Stimulated activated CD4-positive, alpha-beta T cell treated with anti-CD3 and anti-CD28 coated beads, TNF-alpha, amount 100 ng/mL, for 48 hours (primary cell): ENCODE measurements at places on chromosomes 3 and 15.

- no peak for DNase-seq
Measured at GRCh38 chr15:28167042-28167441, 67.9 kb upstream of the OCA2 start.

GRCh38 chr3:191151653-191152052, 47.4 kb upstream of the OSTN start:
- no peak for DNase-seq

- DNase-seq: no peak
Measured at GRCh38 chr3:143657391-143657790, 190.9 kb downstream of the SLC9A9 start.

GRCh38 chr15:30978328-30978727, 13.1 kb downstream of the MTMR10 start:
- DNase-seq: no peak

- no peak for DNase-seq
Measured at GRCh38 chr3:51642462-51642861, 28.6 kb upstream of the TEX264 start.

- no peak for DNase-seq
Measured at GRCh38 chr3:27724459-27725197, 2.5 kb upstream of the EOMES start.

DNA sequence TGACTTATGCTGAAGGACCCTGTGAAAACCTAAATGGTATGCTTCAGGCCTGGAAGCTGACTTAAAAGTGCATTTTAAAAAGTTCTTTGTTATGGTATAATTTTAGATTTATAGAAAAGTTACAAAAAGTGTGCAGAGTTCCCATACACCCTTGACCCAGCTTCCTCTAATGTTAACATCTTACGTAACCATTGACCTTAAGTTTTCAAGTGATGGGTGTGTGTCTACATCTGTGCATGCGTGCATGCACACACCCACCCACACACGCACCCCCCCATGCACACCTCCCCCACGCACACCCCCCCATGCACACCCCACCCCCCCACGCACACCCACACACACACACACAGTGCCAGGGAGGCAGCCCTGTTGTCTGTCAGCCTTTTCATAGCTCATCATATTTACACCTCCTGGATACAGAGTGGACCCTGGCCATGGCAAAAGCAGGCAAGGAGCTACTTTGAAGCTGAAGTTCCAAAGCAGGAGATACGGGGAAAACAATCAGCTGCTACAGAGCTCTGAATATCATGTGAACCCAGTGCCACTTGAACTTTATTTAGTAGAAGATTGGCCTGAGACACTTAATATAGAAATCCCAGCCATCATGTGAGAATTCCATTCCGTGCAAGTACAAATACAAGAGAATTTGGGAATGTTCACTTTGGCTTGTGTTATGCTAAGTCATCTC, 30.0 kb upstream of the TRAK1 start:
- no peak for DNase-seq

DNA sequence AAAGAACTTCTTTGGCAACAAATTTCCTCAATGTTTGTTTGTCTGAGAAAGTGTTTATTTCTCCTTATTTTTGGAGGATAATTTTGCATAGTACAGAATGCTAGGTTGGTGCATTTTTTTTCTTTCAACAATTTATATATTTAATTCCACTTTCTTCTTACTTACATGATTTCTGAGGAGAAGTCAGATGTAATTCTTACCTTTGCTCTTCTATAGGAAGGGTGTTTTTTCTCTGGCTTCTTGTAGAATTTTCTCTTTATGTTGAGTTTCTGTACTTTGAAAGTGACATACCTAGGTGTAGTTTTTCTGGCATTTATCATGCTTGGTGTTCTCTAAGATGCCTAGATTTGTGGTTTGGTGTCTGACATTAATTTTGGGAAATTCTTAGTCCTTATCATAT, 34.8 kb upstream of the PCOLCE2 start:
- DNase-seq: no peak

- DNase-seq: no peak
Measured at GRCh38 chr15:57320631-57321220, 55.6 kb upstream of the CGNL1 start.

GRCh38 chr3:156769721-156770654, 56.2 kb upstream of the LEKR1 start:
- DNase-seq: no peak

GRCh38 chr3:196994056-196994455, 25.4 kb upstream of the PIGZ start:
- DNase-seq: no peak

DNA sequence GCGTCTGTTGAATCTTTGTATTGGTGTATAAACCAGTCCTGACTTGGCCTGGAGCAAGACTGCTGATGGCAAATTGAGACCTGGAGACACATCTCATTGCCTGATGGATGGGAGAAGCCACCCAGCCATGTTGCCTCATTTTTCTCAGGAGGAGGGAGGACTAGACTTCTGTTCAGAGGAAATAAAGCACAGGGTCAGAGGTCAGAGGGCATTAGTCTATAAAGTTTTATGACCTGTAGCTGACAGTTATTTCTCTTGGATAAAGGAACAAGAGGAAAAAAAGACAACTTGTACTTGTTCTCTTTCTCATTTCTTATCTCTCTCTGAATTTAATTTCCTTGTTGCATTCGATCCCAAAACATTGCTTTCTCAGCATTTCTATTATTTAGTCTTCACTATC, 775.9 kb downstream of the SQOR start:
- no peak for DNase-seq

DNA sequence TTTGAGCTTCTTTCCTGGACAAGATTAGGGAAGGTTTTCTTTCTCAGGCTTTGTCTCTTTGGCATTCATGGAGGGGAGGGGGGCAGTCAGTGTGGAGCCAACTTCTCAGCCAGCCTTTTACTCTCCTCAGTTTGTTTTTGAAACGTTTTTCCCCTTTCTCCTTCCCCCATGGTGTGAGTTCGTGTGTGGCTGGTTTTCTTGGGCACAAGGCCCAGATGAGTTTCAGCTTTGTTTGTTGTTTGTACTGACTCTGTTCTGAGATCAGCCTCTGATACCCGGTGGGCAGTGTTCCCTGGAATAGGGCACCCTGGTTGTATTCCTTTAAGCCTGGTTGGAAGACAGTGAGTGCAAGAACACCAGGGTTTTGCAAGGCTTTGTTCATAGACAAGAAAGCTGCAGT, 168.2 kb upstream of the RARB start:
- no peak for DNase-seq

DNA sequence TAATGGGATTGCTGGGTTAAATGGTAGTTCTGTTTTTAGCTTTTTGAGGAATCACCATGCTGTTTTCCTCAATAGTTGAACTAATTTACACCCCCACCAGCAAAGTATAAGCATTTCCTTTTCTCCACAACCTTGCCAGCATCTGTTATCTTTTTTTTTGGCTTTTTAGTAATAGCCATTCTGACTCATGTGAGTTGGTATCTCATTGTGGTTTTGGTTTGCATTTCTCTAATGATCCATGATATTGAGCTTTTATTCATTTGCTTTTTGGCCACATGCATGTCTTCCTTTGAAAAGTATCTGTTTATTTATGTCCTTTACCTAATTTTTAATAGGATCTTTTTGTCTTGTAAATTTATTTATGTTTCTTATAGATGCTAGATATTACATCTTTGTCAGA, 288.2 kb downstream of the EPHA6 start:
- no peak for DNase-seq

GRCh38 chr3:64651741-64652241, 36.0 kb downstream of the ADAMTS9 start:
- no peak for DNase-seq

GRCh38 chr15:99282586-99282985, 31.3 kb downstream of the LRRC28 start:
- no peak for DNase-seq

- DNase-seq: no peak
Measured at GRCh38 chr3:155778462-155778861, 27.6 kb downstream of the C3orf33 start.

DNA sequence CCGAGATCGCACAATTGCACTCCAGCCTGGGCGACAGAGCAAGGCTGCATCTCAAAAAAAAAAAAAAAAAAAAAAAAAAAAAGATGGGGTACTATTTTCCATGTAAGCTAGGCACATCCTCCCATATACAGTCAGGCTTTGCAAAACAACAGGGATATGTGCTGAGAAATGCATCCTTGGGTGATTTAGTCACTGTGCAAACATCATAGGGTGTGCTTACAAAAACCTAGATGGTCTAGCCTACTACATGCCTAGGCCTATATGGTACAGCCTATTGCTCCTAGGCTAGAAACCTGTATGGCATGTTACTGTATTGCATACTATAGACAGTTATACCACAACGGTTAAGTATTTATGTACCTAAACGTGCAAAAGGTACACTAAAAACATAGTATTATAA, 75.0 kb downstream of the TTBK2 start:
- no peak for DNase-seq

- DNase-seq: no peak
Measured at GRCh38 chr3:127492426-127492825, 98.1 kb downstream of the TPRA1 start.

DNA sequence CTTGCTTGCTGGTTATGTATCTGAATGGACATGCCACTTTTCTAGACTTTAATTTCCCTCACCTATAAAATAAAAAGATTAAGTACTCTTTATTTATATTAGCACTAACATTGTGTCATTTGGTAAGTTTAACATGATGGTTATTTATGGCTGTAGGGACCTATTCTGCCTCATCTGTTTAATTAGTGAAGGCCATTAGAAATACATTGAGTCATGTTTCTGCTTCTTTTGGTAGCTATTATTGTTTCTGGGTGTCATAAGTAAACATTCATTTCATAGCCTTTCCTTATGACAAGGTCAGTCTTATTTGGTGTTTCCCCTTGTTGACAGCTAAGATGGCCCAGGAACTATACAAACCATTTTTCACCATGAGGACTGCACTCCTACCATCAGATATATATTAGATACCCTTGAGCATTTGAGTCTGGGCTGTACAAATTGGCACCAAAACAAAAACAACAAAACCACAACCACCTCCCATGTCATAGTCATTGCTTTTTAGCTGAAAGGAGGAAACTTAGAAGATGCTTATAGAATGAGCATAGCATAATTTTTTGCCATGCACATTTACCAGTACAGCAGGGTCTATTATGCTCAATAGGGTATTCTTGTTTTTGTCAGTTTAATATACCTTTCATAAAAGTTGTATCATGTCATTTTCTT, 39.3 kb downstream of the SRP14 start:
- DNase-seq: no peak

- DNase-seq: no peak
Measured at GRCh38 chr3:169659096-169659819, 4.3 kb downstream of the MECOM start.

GRCh38 chr15:100256970-100257650, 84.7 kb downstream of the ADAMTS17 start:
- no peak for DNase-seq

- DNase-seq: no peak
Measured at GRCh38 chr3:147431751-147432150, 22.6 kb downstream of the ZIC1 start.

DNA sequence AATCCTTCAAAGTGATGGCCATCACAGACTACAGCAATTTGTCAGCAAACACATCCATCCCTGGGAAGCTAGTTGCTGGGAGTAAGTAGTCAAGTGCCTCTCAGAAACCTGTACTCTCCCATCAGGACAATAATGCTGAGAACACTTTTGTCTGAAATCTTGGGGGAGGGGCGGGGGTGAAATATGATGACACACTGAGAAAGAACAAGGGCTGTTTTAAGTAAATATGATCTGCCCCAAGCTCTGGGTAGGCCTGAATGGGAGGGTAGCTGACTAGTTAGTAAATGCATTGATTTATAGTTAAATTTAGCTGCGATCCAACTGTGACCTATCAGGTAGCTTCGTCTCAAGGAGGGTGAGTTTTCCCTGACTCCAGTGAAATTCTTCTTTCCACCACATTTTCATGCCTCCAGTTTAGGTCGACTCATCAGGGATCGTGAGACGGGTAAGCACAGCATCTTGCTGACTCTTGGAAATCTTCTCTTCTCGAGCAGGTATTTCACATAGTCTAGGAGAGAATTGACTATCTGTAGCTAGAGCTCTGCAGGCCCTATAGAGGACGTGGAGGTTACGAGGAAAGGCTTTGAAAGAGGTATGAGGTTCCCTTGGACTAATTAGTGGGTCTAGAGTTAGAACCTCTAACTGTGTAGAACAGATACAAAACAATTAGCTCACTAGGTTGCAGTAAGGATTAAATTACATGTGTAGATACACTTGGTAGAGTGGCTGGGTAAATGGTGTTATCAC, 213.4 kb upstream of the SLC2A2 start:
- DNase-seq: no peak

GRCh38 chr3:87267953-87268645, 8.3 kb downstream of the POU1F1 start:
- DNase-seq: no peak

- no peak for DNase-seq
Measured at GRCh38 chr15:63765338-63765737, 68.4 kb downstream of the HERC1 start.

DNA sequence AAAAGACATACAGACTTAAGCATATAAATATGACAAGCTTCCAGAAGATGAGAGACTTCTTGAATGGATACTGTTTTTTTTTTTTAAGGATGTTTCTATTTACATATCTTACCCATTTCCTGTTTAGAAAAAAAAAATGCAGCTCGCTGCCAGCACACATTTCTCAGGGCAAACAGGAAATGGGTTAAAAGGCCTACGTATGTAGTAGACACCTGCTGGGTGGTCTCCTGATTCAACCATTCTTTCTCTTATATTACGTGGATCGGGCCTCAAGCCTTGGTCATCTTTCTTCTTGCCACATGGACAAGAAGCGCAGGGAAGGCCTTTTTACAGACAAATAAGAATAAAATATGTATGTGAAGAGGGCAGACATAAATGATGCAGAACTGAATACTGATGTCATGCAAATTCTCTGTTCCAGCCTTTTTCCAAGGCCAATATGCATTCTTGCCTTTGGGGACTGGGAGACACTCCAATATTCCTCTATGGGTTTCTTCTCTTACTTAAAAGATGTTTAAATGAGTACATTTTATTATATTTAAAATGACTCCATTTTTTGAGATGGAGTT, 35.0 kb upstream of the TJP1 start:
- DNase-seq: no peak

GRCh38 chr3:114506591-114507300, 212.9 kb downstream of the TIGIT start:
- no peak for DNase-seq

DNA sequence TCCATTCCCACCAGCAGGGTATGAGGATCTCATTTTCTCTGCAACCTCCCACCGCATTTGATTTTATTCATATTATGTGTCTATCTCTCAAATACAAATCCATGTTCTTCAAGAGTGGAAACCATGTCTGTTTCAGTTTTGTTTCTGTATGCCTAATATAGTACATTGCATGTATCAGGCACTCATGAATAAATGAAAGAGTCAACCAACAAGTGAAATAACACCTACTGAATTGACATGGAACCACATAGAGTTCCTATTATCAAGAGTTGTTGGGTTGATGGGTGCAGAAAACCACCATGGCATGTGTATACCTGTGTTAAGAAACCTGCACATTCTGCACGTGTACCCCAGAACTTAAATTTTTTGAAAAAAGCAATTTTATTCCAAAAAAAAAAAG, 466.8 kb downstream of the LPP start:
- no peak for DNase-seq

- DNase-seq: no peak
Measured at GRCh38 chr15:50911001-50911400, 2.5 kb downstream of the AP4E1 start.
